ENCODE measurements at places on chromosomes 6 and 20.

- no peak for DNase-seq
Measured at GRCh38 chr6:7579851-7580250, 10.1 kb upstream of the SNRNP48 start.

DNA sequence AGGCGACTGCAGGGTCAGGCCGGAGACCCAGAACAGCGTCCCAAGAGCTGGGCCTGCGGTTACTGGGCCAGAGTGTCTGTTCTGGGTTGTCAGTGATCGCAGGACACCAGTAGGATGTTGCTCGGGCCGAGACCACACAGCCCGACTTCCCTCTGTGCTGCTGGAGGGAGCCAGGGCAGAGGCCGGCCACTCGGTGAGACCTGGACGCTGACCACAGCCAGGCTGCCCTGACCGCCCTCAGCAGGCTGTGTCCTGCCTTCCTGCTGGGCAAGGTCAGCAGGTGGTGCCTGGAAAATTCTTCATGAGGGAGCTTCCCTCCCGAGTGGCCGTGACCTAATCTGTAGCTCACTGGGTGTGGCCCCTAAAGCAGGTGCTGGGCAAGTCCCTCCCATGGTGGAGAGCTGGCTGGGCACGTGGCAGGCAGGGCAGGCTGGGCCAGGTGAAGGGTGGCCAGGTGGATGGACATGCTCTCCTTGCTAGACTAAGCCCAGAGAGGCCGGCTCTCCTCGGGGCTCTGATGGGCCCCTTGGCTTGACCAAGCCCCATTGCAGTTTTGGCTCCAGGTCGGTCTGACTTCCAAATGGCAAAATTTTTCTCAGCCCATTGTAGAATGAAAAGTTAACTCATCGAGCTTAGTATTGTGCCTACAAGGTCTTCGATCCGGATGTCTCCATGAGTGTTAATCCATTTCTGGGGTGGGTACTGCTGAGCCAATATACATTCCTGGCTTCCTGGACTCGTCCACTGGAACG lies 1.9 kb downstream of the SLCO4A1 start:
- DNase-seq: no peak

- DNase-seq: no peak
Measured at GRCh38 chr6:53922539-53922981, 127.8 kb downstream of the LRRC1 start.

DNA sequence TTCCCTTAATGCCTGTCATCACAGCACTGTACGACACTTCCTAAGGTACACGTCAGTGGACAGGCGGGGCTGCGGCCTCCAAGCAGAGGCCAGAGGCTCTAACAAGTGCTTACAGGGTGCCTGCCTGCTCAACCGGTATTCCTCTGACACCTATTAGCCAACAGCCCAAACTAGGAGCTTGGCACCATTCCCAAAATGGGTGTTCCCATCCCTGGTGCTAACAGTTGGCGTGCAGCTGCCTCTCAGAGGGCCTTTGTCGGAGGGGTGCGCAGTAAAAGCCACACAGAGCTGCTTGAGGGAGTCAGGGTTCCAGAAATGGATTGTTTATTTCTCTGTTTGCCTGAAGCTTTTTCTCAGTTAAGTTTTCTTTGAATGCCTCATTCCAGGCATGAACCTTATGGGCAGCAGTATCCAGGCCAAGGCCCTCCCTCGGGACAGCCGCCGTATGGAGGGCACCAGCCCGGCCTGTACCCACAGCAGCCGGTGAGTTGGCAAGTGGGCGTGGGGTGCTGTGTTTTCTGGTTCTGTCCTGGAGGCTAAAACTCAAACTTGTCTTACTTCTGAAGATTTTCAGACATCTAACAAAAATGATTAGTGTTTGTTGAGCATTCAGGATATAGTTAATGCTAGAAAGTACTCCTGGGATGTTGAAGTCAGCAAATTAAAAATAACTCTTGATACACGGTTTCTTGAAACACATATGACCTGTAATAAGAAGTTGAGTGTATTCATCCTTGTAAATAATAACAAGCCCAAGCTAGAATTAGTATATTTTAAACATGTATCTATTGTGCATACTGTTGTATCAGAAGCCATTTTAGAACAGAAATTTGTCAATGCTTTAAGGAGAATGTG lies 124.7 kb downstream of the TMEM242 start:
- no peak for DNase-seq

GRCh38 chr20:46270977-46271744 lies 37.1 kb downstream of the CDH22 start:
- DNase-seq: no peak

- DNase-seq: no peak
Measured at GRCh38 chr20:33796263-33796906, 14.8 kb upstream of the CHMP4B start.

DNA sequence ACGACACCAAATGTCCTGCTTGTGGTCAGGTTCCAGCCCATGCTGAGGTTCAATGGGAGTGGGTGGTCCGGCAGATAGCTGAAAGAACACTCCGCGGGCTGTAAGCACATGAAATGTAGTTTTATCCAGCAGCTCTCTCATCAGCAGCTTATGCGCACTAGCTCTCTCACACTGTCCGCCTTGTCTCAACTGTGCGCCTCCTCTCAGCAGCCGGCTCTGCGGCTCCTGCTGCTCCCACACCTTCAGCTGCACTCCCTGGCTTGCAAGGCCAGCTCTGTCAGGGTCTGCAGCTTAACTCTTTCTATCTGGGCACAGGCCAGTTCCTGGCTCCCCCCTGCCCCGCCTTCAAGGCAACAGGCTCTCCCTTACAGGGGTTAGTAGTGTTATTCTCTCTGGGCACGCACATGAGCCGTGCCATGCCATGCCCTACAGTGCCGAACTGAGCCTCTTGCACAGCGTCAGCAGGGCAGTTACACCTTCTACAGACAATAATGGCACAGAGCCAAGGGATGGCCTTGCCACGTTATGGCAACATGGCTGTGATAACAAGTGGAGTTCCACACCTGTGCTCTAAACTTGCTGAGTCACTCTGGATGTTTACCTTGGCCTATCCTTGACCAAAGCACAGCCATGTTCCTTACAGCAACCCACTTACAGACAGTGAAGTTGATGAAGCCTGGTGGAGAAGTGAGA lies 84.0 kb upstream of the LRFN2 start:
- DNase-seq: no peak

- no peak for DNase-seq
Measured at GRCh38 chr6:39496456-39496855, 174.0 kb upstream of the KCNK16 start.

- peak; percentile 2 for DNase-seq
Measured at GRCh38 chr20:33516882-33517281, 27.0 kb downstream of the CBFA2T2 start.

- DNase-seq: no peak
Measured at GRCh38 chr20:4897600-4897999, 103.7 kb downstream of the SLC23A2 start.

DNA sequence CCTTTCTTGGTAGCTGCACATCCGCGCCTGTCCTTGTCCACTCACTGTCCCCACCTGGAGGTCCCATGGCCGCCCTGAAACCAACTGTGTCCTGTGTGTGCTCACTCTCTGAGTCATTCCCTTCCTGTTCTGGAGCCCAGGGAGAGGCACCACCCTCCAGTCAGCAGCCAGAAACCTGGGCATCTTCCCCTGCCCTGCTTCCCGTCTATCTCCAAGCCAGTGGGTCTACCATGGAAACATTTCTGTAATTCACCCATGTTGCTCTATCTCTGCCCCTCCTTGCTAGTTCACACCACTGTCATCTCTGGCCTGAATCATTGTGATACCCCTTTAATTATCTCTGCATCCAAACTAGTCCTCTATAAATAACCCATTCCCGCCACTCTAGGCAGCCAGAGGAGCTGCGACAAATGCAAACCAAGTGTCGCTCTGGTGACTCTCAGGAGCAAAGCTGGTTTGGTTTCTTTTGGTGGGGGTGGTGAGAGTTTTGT lies 28.8 kb upstream of the SYNJ2 start:
- DNase-seq: no peak

GRCh38 chr6:144896289-144896688 lies 611.2 kb downstream of the UTRN start:
- no peak for DNase-seq

GRCh38 chr6:7171119-7171518 lies 63.4 kb downstream of the RREB1 start:
- DNase-seq: peak; percentile 36

GRCh38 chr6:52341561-52342260 lies 20.2 kb upstream of the PAQR8 start:
- no peak for DNase-seq

DNA sequence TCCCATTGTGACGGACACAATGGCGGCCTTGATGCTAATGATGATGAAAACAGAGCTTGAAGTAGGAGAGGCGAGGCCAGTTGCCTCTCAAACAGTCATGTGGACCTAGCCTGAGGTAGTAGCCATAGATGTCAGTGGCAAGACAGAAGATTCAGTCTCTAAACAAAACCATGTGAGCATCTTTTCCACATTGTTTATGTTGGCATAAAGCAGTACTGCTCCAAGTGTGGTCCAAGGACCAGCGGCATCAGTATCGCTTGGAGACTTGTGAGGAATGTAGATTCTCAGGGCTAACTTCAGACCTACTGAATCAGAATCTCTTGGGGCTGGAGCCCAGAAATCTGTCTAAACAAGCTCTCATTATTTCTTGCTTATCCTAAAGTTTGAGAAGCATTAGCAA lies 312.8 kb upstream of the JAG1 start:
- no peak for DNase-seq

GRCh38 chr6:156102129-156102528 lies 646.5 kb upstream of the NOX3 start:
- peak; percentile 4 for DNase-seq

GRCh38 chr6:152244998-152245630 lies 392.0 kb downstream of the SYNE1 start:
- no peak for DNase-seq

GRCh38 chr6:140846503-140847261 lies 1286.0 kb upstream of the GJE1 start:
- no peak for DNase-seq

GRCh38 chr20:59042151-59042795 lies at the start of gene PRELID3B:
Gene PRELID3B, minus strand, starts transcription at chr20:59042786. Its CDS starts 56 bp downstream, at chr20:59042730.
- DNase-seq: peak; percentile 60

GRCh38 chr6:21395121-21395520 lies 198.4 kb upstream of the SOX4 start:
- DNase-seq: no peak

DNA sequence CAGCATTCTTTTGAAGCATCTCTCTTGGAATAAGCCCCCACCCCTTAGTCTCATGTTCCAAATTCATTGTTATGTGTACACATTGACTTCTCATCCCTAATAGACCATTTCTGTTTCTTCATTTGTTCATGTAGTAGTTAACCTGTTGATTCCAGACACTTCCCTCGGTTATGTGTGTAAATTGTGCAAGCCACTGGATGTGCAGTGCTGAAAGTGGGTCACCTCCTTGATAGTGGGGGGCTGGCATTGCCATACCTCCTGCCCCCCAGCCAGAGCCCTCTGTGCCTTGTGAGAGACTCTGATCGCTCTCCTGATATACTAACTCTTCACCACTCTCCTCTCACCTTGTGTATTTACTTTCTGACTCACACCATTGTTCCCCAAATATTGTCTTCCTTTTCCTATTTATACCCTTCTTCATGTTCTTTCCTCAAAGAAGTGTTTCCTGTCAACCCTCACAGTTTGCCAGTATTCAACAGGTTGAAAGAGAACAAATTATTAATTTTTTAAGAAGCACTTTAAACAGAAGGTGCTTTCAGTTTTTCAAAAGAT lies 59.0 kb downstream of the HIVEP1 start:
- DNase-seq: no peak

- DNase-seq: no peak
Measured at GRCh38 chr20:23153696-23154341, 67.7 kb upstream of the CD93 start.

DNA sequence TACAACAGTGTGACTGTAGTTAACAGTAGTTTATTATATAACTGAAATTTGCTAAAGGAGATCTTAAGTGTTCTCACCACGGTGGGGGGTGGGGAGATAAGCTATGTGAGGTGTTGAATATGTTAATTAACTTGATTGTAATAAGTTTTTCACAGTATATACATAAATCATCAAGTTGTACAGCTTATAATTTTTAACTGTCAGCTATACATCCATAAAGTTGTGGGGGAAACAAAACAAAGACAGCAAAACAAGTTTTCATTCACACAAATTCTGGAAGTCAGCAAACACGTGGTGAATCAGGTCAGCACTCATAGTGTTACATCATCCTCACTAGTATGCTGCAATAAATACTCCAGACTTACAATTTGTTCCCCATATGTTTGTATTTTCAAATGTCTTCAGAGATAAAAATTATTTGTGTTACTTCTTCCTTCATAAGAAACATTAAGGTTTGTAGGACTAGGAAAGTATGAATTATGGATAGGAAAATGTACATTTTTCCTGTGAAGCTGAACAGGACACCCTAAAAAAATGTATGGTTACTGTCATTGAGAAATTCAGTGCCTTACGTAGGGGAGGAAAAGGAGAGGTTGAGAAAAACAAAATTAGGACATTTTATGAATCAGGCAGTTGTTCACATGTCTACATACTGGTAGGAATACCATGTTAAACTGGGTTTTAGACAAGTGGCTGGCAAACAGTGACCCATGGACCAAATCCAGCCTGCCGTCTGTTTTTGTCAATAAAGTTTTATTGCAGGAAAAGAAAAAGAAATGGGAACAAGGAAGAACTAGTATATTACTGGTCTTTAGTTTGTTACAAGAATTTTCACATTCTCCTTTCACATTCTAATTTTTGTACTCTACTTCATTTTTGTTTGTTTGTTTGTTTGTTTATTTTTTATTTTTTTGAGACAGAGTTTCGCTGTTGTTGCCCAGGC lies 6.0 kb downstream of the SUMO4 start:
- no peak for DNase-seq

- DNase-seq: peak; percentile 88
Measured at GRCh38 chr6:156719720-156720563, 57.2 kb upstream of the ARID1B start.

- peak; percentile 68 for DNase-seq
Measured at GRCh38 chr20:44598423-44599305, 16.3 kb downstream of the PKIG start.

DNA sequence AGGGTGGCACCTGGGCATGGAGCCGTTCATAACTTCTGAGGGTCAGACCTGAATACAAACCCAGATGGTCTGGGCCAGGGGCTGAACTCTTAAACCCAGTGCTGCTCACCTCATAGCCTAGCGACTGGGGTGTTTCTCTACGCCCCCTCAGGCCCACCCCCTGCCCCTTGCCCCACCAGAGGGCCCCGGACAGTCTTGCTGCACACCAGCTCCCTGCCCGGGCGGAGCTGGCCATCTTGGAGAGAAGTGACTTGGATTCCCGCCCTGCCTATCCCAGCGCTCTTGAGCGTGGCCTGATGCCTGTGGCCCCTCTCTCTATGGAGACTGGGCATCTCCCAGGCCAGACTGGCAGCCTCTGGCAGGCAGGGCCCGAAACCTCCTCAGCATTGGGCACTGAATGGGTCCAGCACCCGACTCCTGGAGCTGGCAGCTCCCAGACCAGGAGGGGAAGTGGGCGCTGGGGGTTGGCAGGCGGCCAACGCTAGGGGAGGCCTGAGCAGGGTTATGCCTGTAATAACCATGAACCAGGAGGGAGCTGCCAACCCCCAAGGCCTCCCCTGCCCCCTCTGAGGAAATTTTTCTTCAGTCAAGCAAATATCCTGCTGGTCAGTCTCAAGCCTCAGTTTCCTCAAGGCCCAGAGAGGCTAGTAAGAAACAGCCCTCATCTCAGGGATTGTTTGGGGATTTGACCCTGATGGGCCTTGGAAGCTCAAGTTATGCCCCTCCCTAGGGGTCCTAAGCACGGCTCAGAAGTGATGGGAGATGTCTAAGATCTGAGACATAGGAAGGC lies 169.5 kb downstream of the VEGFA start:
- no peak for DNase-seq
